ENCODE measurements at places on chromosomes 5 and 9.
A peak's percentile ranks its signal among the peaks of the same experiment; 100 is the strongest.

- no peak for DNase-seq
These were observed 44.6 kb upstream of the RUFY1 start for GRCh38 chr5:179505636-179506261.

GRCh38 chr5:178525906-178526732 lies 64.1 kb downstream of the COL23A1 start:
- DNase-seq: no peak

GRCh38 chr5:178940569-178941360 lies at the start of gene ZNF454:
Gene ZNF454, plus strand, starts transcription at chr5:178941198. Its CDS starts 1,594 bp downstream, at chr5:178942792.
- peak; percentile 95 for DNase-seq

DNA sequence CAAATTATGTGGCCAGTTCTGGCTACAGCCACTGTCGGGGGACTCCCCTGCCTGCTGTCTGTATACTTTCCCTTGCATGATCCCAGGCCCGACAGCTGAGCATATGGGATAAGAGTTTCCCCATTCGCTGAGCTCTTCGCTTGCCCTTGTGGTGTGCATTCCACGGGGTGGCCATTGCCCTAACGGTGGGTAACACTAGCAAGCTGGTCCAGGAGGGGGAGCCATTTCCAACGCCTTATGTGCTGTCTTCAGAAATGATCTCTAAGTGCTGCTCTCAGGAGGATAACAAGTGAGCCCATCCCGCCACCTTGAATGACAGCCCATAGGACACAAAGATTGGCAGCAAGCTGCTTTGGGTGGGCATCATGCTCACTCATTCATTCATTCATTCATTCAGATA lies 190.9 kb downstream of the FSTL4 start:
- DNase-seq: no peak

DNA sequence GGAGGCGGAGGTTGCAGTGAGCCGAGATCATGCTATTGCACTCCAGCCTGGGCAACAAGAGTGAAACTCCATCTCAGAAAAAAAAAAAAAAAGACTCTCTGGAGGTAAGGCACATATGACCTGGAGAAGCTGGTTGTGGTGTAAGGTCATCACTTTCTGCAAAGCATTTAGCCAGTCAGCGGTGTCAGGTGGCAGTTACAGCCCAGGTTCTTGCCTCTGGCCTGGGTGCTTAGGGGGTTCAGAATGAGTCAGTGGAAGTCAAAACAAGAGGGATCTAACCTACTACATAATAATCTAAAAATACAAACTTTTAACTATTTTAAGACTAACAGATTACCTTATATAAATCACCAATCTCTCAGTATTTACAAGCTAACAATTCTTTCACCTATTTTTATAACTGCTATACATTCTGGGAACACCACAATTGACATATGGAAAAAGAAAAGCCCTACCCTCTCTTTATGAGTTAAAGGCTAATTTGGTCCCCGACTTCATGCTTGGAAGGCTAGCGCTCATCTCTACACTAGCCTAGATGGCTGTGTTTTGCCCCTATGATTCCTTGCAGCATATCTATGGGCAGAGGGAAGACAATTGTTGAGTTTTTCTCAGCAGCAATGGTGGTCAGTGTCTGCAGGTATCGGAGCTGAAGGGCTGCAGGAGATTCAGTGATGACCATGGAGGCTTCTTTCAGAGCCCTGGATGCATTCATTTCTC lies 29.2 kb downstream of the STOM start:
- no peak for DNase-seq

Data from fibroblast of skin of right biceps (primary cell).